ENCODE measurements at places on chromosomes 1 and 21. TPM values are rescaled to one million over a fixed set of nuclear protein-coding genes. Genes with fewer than 3 reads are reported as not detected.

GRCh38 chr1:186888367-186888766 lies 59.6 kb downstream of the PLA2G4A start:
- no peaks in the 10 kb centered on the region for H3K27me3 ChIP-seq
- H3K4me1 ChIP-seq: no peaks in the 10 kb centered on the region
- no peak overlapping the region for H3K4me3 ChIP-seq
- DNase-seq: no peak
- H3K27ac ChIP-seq: no peak overlapping the region
- no peaks in the 10 kb centered on the region for H3K36me3 ChIP-seq

The NOS1AP gene
- 2.6 TPM for total RNA-seq

The RAB25 gene
- not detected for total RNA-seq

DNA sequence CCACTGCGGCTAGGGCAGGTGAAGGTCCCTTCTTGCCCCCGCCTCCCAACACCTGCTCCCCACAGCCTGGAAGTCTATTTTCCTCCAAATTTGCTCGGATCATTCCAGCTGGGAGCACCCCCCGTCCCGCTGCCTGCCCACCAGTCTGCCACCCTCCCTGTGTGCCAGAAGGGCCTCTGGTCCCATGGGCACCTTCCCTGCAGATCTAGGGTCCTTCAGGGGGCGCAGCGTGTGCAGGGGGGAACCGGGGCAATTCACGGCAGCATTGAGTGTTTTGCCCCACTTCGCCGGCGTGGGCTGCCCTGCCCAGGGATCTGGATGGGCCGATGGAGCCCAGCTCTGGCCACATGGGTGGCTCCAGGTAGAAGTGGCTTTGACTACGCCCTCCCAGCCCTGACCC lies 26.3 kb upstream of the PEX10 start:
- H3K4me1 ChIP-seq: no peaks in the 10 kb centered on the region
- no peak overlapping the region for H3K4me3 ChIP-seq
- peaks cover 23% of the 10 kb centered on the region for H3K27me3 ChIP-seq
- no peak overlapping the region for H3K27ac ChIP-seq
- no peak for DNase-seq

DNA sequence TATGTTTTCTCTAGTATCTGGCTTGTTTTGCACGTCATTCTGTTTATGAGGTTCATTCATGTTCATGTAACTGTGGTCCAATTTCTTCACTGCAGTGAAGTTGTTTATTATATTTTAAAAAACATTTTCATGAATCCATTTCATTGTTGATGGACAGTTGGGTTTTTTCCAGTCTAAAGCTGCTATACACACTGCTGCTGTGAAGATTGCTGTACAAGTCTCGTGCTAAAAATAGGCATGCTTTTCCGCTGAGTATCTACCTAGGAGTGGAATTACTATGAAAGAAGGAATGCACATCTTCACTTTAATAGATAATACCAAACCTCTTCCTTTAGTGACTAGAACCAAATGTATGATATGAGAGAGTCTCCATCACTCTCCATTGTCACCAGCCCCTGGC lies 49.0 kb upstream of the ETS2 start:
- no peaks in the 10 kb centered on the region for H3K27me3 ChIP-seq
- DNase-seq: no peak
- H3K4me1 ChIP-seq: peaks cover 53% of the 10 kb centered on the region
- peak overlapping the region; percentile 71 for H3K27ac ChIP-seq

- no peaks in the 10 kb centered on the region for H3K36me3 ChIP-seq
- H3K27ac ChIP-seq: peak overlapping the region; percentile 79
Measured at GRCh38 chr1:54336116-54336515, 70.1 kb downstream of the SSBP3 start.

- DNase-seq: no peak
- no peak overlapping the region for H3K27ac ChIP-seq
- H3K4me1 ChIP-seq: peaks cover 16% of the 10 kb centered on the region
- no peak overlapping the region for H3K4me3 ChIP-seq
Measured at GRCh38 chr1:243723458-243724043, 126.5 kb downstream of the AKT3 start.

DNA sequence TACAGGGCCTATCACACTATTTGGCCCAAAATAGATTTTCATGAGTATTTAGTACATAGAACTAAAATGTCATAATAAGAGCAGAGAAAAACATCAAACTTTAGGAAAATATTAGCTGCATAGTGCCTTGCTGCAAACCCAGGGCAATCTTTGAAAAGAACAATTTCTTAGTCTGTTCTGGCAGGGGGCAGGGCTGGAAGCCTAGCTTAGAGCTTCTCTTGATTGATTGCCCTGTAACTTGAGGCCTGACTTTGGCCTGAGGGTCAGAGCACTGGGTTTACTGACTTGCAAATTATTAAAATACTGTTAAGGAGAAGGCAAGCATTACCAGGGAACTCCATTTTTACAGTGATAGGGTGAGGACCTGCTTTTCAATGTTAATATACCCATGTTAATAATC lies 115.8 kb upstream of the SPAG17 start:
- no peak overlapping the region for H3K27ac ChIP-seq
- no peak overlapping the region for H3K4me3 ChIP-seq
- no peaks in the 10 kb centered on the region for H3K4me1 ChIP-seq
- no peaks in the 10 kb centered on the region for H3K36me3 ChIP-seq
- H3K27me3 ChIP-seq: no peaks in the 10 kb centered on the region

DNA sequence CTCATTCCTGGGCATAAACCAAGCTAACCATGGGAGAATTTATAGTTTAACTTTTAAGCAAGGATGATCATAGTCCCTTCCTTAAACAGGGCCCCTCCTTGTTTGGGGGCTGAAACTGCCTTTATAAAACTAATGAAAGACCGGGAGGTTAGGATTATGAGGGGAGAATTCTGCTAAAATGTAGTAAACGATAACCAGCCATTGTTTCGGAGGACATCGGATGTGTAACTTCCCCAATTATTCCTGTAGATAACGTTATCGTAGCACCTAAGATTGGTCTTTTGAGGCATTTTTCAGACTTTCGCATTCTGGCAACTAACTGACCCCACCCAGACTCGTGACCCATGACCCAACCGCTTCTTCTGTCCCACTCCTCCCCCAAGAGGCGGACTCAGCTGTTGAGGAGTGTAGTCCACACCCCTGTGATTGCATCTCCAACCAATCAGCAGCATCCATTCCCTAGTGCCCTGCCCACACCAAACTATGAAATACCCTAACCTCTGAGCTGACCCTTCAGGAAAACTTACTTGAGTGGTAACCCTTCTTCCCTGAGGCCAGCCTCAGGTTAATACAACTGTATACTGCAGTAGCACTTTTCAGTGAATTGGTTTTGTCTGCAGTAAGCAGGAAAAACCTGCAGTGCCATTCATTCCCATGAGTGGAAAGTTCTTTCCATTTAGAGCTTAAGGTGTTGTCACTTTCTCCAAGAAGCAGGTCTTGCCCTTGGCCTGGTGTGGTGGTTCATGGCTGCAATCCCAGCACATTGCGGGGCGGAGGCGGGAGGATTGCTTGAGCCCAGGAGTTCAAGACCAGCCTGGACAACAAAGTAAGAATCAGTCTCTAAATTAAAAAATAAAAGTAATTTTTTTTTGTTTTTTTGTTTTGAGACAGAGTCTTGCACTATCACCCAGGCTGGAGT lies 823 bp upstream of the SYF2 start:
- H3K27ac ChIP-seq: peak overlapping the region; percentile 92
- H3K36me3 ChIP-seq: no peaks in the 10 kb centered on the region
- DNase-seq: peak; percentile 94
- H3K4me3 ChIP-seq: peak overlapping the region; percentile 89
- H3K4me1 ChIP-seq: peaks cover 9% of the 10 kb centered on the region
- H3K27me3 ChIP-seq: no peaks in the 10 kb centered on the region

DNA sequence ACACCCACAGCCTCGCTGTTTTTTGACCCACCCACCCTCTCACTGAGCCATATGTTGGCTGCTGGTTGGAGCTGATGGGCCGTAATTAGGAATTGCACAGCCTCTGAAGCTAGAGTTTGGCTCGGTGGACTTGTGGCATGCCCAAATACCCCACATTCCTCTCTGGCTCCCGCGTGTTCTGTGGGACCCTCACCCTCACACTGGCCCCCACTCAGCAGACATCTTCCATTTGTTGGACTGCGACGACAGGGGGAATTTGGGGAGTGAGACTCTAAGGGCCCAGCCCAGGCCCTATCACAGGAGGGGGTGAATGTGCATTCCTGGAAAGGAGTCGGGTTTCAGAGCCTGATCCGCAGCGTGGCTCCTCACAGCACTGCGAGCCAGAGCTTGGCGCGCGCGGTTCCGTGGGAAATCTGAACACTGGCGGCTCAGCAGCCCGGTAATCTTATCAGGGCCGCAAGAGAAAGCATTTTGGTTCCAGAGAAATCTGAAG lies 5.2 kb downstream of the RCSD1 start:
- DNase-seq: no peak
- no peak overlapping the region for H3K4me3 ChIP-seq
- H3K4me1 ChIP-seq: no peaks in the 10 kb centered on the region
- H3K27ac ChIP-seq: no peak overlapping the region
- H3K36me3 ChIP-seq: no peaks in the 10 kb centered on the region

The IQGAP3 gene
- total RNA-seq: 0.69 TPM

The LEPR gene
- total RNA-seq: 12.9 TPM

GRCh38 chr1:119622311-119623192 lies 25.5 kb downstream of the ZNF697 start:
- no peaks in the 10 kb centered on the region for H3K27me3 ChIP-seq
- H3K4me1 ChIP-seq: peaks cover 9% of the 10 kb centered on the region
- no peak overlapping the region for H3K27ac ChIP-seq
- H3K4me3 ChIP-seq: no peak overlapping the region
- peaks cover 13% of the 10 kb centered on the region for H3K36me3 ChIP-seq

The PRKACB gene
- total RNA-seq: 26.8 TPM

DNA sequence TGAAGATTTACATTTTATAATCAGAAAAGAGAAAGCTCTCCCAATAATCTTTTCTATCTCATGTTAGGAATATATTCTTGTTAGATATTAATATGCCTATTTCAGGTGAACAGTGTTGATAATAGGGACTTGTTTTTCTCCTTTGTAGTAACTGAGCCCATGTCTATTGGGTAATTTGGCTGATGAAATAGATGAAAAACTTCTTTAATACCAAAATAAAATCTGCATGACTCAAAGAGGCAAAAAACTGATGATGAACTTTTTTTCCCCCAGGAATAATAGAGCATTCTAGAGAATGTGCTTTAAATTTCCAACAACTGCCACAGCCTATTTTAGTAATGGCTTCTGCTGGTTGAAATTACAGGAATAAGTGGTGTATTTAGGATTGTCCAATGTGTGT lies 178.9 kb upstream of the GREM2 start:
- H3K27ac ChIP-seq: no peak overlapping the region
- DNase-seq: no peak
- H3K36me3 ChIP-seq: no peaks in the 10 kb centered on the region
- no peaks in the 10 kb centered on the region for H3K27me3 ChIP-seq
- no peaks in the 10 kb centered on the region for H3K4me1 ChIP-seq

All from adrenal gland (tissue), 19 donors.